ENCODE measurements at places on chromosomes 5 and 9.

DNA sequence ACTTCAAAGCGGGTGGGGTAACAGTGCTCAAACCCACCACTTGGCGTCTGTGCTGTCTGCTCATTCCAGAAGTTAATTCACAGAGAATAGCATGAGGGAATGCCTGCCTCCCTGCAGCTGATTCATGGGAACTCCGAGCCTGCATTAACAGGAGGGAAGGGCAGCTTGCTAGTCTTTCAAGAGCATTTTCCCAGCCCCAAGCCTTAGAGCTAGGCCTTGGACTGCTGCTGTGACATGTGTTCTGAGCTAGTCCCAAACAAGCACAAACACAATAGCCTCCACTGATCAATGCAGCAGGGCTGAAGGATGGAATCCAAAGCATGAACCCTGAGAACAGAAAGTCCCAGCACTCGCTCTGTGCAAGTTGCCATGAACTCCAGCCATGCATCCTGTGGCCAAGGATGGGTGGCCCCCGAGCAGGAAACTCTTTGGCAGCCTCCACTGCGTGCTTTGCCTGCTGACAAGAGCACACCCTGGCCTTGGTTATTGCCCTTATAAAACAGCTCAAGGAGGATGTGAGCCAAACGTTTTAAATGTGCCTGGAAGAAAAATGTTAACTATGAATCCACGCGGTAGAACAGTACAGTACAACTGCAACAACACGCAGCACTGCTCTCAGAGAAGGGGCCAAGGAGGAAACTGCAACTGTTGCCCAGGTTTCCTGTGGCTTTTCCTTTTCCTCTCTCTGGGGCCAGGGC, 653.1 kb upstream of the KLF4 start:
- no peak for DNase-seq

GRCh38 chr9:7237473-7238246, 479.9 kb downstream of the KDM4C start:
- no peak for DNase-seq

DNA sequence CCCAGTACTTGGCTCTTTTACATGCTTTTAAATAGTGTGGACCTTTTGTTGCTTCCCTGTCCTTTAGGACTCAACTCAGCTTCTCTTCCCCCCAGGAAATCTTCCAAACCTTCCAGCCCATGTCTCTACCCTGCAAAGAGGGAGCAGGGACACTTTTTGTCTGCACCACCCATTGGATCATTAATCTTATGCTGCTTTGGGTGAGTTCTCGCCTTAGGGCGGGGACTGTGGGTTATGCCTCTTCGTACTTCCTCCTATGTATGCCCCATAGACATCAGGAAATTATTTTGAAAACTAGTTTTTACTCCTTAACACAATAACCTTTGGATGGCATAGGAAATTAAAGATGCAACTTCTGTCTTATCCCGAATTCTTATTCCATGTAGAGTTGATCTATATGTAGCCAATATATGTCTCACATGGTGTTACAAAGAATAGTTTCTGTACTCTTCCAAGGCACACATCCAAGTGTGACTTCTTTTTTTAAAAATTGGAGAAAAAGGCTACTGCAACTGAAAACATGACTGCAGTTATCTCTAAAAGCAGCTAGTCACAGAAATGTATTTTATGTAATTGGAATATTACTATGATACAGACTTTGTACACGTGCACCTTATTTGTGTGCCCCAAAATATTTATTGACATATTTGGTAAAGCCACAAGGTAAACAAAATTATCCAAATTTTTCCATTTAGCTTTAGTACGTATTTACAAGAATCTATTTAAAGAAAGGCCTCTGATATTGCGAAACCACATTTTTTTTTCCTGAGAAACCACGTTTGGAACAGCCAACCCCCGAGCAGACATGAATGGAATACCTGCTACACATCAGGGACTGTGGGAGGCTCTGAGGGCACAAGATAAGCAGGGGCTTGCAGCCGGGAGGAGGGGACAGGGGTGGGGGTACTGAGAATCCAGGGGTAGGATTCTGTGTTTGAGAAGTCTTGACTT, 133.6 kb downstream of the WDR41 start:
- no peak for DNase-seq

DNA sequence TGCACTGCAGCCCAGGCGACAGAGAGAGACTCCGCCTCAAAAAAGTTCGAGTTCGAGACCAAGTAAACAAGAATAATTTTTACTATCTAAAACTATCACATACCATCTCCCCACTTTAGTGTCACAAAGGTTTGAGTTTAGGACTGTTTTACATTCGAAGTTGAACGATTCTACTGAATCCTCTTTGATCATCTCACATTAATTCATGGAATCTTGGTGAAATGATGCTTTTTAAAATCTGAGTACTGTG, 715 bp upstream of the RPS6 start:
- DNase-seq, result no peak

GRCh38 chr5:43007911-43008362, 32.2 kb downstream of the ANXA2R start:
- peak; percentile 46 for DNase-seq

DNA sequence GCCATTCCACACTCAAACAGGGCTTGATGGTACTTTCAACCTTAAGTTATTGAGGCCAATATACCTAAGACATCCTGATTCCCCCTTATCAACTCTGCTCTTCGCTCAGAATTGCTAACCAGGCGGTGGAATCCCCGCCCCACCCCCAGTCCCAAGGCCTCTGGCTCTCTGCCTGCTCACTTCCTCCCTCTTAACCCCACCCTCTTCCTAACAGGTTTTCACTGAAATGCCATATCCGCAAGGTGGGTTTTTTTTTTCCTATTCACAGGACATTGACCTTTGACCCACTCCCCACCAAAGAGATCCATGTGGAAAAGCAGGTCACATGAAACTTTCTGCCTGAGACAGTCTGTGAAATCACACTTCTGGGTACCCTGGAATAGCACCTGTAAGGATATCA, 66.6 kb upstream of the IFNK start:
- DNase-seq, result no peak

GRCh38 chr5:107149243-107150005, 521.3 kb downstream of the EFNA5 start:
- no peak for DNase-seq

DNA sequence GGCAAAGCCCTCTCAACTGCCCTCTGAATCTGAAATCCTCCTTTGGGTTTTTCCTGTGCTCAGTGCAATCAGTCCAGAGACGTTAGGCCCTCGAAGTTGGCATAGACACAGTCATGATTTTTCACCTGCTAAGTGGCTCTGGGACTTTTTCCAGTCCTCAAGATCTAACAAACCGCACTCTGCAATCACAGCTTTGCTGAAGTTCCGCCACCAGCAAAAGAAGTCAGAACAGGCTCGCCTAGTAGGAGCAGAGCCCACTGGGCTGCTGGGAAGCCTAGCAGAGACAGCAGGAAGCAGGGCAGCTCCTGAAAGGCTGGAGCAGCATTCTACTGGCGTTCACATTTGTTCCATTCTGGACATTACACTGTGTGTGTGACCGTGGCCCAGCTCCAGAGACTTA, 222.8 kb upstream of the KIF2A start:
- no peak for DNase-seq

- no peak for DNase-seq
Measured at GRCh38 chr5:143758750-143759149, 53.2 kb upstream of the HMHB1 start.

DNA sequence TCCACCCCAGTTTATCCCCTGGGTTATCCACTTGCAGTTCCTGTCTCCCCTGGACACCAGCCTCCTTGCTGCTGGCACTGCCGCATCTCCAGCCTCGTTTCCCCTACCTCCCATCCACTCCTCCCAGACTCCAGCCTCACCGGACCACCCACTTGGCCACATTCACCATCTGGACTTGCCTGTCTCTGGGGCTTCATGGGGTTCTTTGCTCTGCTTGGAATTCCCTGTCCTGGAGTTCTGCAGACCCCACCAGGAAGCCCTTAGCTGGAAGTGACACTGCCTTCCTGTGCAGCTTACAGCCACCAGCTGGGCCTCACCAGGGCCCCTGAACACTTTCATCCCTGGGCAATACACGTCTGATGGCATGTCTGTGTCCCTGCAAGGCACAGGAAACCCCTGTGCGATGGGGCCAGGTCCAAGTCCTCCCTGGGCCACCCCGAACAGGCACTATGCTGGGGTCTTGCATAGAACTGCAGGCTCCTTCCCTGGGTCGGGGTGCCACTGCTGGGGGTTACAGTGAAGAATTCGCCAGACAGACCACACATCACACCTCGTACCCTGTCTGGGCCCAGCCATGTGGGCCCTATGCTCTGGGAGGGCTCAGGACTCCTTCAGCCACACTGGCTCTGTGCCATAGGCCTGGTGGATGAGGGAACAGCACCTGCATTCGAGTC, 3.0 kb downstream of the FLT4 start:
- no peak for DNase-seq

GRCh38 chr5:171312129-171312974, 3.3 kb downstream of the TLX3 start:
- no peak for DNase-seq

- DNase-seq, result no peak
Measured at GRCh38 chr5:1343931-1344901, 683 bp downstream of the CLPTM1L start.

- no peak for DNase-seq
Measured at GRCh38 chr9:88198341-88198807, 60.1 kb upstream of the SPATA31C2 start.

- DNase-seq, result no peak
Measured at GRCh38 chr9:6631207-6631512, 14.4 kb downstream of the GLDC start.

GRCh38 chr9:127166651-127167524, 44.5 kb upstream of the ANGPTL2 start:
- no peak for DNase-seq

DNA sequence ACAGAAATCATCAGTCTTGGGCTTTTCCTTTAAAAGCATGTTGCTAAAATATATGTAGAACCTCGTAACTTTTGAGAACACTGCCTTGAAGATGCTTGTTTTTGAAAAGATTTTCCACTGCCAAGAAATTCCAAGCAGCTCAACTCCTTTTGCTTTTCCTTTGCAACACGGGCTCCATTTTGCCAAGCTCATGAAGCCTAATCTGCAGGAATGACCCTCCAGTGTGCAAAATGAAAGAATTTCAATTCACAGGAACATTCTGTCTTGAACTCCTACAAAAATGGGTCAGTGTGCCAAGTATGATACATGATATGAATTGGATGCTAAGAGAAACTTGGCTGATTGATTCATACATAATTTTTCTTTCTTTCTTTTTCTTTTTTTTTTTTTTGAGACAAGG, 35.4 kb upstream of the ERCC6L2 start:
- no peak for DNase-seq

- DNase-seq, result no peak
Measured at GRCh38 chr5:78162253-78162862, 132.1 kb downstream of the AP3B1 start.

DNA sequence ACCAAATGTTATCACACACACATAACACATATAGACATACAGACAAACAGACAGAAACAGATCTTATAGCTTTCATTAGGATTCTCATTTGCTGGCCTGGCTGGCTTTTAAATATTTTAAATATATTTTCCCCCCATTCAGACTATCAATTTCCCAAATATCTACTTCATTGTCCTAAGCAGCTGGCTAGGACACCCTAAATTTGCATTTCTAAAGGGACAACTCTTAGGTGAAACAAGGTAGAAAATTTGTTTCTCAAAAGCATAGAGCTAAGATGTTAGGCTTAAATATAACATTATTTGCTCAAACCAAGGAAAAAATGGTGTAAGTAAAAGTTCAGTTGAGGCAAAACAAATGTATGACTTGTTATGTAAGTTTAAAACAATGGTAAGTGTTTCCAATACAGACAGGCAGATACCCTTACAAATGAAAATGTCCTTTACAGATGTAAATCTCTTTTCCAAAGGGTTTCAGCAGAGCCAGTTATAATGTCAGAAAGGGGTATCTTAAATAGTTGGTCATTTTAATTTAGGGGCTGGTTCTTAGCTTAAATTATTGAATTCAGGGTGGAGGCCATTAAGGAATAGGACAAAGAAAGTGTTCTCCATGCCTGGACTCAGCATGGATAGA, 522.8 kb downstream of the DMRTA1 start:
- no peak for DNase-seq

- no peak for DNase-seq
Measured at GRCh38 chr9:115024925-115025535, 92.9 kb downstream of the TNC start.

DNA sequence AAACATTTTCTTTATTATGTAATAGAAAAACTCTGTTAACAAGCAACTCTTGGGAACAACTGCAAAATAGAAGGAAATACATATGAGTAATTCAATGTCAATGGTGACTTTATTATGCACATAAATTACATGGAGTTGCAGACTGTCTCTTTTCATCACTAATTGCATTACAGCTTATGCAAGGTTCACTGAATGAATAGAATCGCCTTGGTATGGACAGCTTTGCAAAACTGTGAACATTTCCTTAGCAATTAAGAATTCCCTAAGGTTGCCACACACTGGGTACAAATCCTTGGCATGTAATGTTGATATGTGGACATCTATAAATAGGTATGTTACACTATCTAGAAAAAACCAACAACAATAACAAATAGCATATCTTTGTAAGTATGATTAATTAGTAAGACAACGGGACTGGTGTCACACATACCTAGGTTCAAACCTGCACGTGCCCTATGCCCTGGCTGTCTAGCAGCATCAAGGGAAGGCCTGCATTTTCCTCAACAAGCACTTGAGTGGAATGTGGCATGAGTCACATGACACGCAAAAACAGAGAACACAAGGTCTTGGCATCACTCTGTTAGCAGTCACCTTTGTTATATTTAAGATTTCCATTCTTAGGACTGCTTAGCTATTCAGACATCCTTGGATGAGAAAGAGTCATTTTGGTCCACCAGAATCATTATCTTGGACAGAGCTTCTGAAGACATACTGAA, 263.9 kb downstream of the CTNND2 start:
- no peak for DNase-seq

- peak; percentile 42 for DNase-seq
Measured at GRCh38 chr9:33225319-33226147, 14.4 kb upstream of the SPINK4 start.

- DNase-seq, result no peak
Measured at GRCh38 chr5:60638300-60638699, 61.7 kb downstream of the DEPDC1B start.

DNA sequence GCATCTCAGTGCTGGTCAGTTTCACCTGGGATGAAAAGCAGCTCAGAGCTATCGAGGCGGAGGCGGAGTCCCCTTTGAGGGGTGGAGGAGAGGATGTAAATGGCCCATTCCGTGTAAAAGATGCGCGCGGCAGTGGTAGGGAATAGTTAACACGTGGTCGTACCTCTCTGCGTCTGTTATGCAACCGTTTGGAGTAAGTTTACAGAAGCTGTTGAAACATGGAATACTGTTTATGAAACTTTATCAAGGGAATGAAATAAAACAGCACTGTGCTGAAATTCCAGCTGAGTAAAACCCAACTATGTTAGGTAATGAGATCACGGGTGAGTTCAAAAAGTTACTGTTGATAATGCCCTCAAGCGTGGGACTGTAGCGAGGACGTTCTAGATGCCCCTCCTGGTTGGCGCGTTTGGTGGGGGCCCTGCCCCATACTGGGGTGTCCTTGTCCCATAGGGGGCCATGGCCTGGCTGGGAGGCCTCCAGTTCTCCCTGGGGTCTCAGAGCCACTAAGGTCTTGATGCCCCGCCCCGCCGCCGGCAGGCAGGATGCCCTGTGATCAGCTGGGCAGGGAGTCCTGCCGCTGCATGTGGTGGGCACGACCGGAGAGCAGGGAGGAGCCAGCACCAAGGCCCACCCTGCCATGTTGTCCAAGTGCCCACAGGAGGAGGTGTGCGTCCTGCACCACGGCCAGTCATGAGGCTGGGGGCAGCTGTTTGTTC, 90.9 kb downstream of the COL5A1 start:
- no peak for DNase-seq
